ENCODE measurements at places on chromosomes 3 and 15.

DNA sequence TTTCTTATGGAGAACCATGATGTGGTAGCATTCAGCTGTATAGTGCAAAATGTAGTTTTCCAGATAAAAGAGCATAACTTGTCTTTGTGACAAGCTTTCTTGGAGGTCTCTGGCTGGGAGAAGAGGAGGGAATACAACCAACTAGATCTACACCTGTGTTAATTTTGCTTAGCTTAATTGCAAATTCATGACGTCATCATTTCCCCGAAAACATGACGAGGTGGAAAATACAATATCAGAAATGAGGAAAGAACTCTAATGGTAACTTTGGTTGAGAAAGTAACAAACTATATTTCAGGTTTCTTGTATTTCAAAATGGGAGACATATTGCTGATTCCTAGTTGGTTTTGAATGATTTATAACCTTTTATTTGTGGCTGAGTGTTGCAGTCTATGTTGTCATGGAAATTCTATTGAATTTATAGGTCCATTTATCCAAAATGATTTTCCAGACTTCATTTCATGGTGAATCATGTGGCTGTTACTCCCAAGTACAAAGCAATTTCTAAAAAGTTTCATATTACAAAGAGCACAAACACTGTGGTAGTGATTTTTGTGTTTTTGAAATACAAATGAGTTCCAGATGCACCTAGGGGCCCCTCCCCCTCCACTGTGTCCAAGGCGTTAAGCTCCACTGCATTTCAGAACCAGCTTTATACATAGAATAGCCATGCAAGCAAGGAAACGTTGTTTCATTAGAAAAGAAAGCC, 307.2 kb downstream of the FEZF2 start:
- no peak for DNase-seq

DNA sequence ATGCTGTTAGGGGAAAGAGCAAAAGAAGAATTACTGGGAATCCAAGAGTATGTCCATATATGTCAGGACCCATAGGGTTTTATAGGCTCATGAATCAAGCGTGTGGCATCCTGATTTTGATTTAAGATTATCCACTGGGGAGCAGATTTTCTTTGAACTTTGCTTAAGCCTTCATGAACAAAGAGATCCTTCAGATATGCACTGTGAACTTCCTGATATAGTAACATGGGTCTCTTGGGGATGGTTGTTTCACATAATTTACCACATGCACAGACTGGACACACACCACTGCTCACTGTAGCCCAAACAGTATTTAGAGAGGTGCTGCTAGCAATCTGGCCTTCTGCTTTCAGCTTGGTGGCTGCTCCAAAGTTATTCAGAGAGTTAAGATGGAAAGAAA, 200.9 kb upstream of the ZPLD1 start:
- peak; percentile 16 for DNase-seq

DNA sequence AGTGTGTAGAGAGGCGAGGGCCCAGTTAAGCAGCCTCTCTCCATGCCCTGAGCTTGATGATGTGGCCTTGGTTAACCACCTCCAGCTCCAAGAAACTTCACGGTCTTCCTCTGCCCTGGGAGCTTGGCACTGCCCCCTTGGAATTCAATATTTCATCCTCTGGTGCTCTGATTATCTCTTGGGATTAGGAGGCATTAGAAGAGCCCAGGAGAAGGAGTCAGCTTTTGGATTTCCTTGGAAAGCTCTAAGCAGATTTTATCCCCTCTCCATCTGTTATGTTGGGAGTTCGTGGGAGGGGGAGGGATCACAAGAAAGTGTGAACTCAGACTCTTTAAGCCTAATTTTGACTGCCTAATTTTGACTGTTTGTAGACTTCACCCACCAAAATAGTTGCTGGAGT, 132.7 kb upstream of the AGBL1 start:
- DNase-seq, result no peak

DNA sequence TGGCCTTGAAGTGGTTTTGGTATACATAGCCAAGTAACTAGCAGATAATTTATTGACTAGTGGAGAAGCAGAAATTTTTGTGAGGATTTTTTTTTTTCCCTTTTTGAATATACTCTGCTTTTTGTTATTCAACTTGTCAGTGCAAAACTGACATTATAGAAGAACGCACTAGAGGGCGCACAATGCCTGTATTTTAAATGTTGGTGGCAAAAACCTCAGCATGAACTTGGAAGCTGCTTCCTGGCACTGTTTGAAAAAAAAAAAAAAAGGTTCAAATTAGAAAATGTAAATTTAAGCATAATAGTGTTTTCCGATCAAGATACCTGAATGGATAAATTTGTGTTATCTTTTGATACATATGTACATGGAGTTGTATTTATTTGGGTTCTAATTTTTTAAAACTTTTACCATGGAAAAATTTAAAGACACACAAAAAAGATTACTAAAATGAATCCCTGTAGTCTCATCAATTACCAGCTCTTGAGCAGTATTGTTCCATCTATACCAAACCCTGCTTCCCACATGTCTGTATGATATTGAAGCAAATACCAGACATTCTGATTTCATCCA, 56.0 kb downstream of the SLC25A26 start:
- DNase-seq, result peak; percentile 57

DNA sequence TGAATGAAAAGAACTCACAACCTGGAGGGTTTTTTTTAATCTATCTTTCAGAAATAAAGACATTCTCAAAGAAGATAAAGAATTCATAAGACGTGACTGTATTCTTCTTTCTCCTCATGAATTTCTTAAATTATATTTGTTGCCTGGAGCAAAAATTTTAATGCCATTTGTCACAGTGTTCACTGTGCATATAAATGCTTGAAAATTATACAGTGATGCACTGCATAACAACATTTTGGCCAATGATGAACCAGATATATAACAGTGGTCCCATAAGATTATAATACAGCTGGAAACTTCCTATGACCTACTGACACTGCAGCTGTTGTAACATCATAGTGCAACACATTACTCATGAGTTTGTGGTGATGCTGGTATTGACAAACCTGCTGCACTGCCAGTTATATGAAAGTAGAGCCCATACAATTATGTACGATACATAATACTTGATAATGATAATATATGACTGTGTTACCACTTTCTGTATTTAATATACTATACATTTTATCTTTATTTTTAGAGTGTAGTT, 67.3 kb downstream of the P2RY1 start:
- DNase-seq, result no peak

GRCh38 chr3:128481438-128481942, 11.5 kb downstream of the GATA2 start:
- no peak for DNase-seq

DNA sequence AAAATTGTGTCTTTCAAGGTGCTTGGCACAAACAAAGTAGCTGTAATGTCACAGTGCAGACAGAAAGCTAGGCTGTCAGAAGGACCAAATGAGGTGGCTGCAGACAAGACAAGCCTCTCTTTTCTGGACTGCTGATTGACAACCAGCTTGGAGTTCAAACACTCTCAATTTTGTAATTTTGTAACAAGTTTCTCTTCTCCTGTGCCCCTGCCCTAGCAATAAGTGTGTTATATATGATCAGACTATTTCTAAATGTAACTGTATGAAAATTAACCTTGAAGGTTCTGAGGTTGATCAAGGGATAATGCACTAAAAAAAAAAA, 172.0 kb downstream of the P3H2 start:
- no peak for DNase-seq

DNA sequence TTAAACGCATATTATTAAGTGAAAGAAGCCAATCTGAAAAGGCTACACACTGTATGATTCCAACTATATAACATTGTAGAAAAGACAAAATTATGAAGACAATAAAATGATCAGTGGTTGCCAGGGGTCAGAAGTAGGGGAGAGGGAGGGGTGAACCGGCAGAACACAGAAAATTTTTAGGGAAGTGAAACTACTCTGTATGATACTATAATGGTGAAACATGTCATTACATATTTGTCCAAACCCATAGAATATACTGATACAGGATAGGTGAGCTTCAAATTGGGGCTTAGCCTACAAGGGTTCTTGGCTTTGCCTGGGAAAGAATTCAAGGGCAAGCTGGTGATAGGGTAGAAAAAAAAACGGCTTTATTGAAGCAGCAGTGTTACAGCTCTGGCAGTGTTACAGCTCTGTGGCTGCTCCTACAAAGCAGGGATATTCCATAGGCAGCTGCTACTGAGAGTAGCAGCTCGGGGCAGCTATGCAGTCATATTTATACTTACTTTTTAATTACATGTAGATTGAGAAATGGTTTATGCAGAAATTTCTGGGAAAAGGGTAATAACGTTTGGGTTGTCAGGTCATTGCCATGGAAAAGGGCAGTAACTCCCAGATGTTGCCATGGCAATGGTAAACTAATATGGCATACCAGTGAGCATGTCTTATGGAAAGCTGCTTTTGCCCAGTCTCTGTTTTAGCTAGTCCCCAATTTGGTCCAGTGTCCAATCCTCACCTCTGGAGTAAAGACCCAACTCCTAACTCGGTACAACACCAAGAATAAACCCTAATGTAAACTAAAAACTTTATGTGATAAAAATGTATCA, 125.1 kb upstream of the SLC25A36 start:
- DNase-seq, result peak; percentile 5

DNA sequence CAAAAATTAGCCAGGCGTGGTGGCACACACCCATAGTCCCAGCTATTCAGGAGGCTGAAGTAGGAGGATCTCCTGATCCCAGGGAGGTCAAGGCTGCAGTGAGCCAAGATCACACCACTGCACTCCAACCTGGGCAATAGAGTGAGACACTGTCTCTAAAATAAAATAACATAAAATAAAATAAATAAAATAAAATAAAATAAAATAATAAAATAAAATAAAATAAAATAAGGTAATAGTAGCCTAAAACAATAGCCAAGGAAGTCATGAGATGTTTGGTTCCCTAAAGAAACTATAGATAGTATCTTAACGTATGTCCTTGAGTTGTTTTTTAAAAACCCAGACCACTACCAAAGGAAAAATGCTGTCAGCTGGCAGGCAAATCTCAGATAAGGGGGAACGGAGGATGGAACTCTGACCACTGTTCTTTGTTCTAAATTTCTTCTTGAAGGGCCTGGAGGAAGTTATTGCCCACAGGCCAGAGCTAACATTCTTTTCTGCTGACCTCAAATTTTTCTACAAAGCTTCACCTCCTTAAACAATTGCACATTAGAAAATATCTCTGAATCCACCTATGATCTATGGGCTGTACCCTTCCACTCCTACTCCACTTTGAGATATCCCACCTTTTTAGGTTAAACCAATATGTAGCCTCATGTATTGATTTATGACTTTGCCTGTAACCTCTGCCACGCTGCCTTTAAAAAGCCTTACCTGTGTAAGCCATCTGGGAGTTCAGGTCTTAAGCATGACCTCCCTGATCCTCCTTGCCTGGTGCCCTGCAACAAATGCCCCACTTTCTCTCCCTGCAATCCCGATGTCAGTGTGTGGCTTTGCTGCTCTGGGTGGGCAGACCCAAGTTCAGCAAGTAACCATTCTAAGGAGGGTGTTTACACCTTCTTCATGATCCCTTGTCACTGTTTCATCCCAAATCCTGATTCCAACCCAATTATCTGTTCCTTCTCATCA, 126.2 kb upstream of the BHLHE40 start:
- DNase-seq, result no peak
